ENCODE measurements at places on chromosomes 4 and X.

DNA sequence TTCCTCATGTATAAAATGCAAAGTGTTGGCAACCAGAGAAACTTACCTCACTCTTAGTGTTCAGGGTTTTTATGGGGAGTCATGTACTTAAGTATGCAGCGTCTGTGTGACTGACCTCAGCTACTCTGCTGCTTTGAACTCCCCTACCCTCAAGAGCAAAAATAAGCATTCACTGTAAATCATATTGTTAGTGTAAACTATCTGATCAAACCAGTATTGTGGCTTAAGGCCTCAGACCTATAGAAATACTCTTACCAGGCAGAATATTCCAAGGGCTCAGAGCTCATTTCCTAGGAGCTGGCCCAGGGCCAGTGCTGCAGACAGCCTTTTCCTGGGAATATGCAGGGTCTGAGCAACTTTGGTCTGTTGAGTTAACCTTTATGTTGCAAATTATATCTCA is 453.1 kb downstream of the CCSER1 start:
- DNase-seq = no peak

DNA sequence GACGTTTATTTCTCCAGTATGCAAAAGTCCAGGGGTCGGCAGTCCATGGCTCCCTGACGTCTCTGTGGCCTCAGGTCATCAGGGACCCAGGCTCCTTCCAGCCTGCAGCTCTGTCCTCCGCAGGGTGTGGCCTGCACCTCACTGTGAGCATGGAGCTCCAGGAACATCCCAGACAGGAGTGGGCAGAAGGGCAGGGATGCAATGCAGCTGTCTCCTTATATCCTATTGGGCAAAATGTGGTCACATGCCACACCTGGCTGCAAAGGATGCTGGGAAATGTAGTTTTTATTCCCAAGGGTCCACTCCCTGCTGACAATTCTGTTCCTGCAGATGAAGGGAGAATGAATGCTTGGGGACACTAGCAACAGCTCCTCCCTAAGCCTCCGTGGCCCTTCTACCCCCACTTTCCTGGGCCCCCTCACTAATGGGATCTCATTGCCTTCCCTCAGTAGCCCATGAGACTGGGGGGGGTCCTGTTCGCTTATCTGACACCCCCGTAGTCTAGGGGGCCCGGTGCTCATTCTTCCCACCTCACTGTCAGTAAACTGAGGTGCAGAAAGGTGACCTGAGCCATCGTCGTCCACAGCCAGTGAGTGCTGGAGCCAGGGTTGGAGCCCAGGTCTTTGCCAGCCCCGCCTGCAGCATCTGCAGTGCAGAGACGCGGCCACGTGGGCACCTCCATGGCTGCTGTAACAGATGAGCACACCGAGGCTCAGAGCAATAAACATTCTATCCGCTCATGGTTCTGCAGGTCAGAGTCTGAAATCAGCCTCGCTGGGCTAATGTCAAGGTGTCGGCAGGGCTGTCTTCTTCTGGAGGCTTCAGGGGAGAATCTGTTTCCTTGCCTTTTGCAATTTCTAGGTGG is 5.9 kb upstream of the GRPEL1 start:
- peak; percentile 66 for DNase-seq

GRCh38 chrX:38664285-38664684 is 102.9 kb downstream of the TSPAN7 start:
- DNase-seq = no peak

DNA sequence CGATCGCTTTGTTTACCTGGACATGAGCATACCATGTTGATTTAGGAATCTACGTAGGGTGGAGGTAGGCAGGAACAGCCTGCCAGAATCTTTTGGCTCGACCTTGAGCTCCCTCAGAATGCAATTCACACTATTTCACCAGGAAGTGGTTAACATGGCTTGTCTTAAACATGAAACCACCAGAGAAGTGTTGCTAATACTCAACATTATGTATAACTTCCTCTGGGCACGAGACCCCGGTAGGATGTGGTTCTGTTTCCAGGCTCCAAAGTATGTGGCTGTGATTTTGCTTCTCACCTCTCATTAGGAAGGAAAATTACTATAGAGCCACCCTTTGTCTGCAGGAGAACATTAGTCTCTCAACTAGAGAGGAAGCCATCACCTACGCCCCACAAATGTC is 59.0 kb upstream of the VCX3B start:
- no peak for DNase-seq

- DNase-seq = no peak
Measured at GRCh38 chr4:66972087-66972486, 573.2 kb downstream of the CENPC start.

- no peak for DNase-seq
Measured at GRCh38 chr4:74385386-74385785, 20.4 kb downstream of the EREG start.

DNA sequence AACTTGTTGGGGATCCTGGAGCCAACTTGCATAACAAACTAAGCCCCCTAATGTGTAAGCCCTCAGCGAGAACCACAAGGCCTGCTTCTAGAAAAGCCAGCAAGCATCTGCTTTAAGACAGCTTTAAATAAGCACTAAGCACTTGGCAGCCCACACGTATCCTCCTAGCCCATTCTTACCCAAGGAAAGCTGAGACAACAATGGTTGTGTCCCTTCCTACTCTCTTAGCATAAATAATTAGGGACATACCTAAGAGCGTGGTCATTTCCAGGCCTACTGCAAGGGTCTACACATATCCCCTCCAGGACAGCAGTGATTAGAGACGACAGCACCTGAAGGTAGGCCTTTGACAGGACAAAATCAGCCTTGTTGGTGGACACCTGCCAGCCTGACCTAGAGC is 322.8 kb upstream of the PPARGC1A start:
- no peak for DNase-seq

GRCh38 chr4:7402526-7402925 is 32.2 kb downstream of the PSAPL1 start:
- no peak for DNase-seq

DNA sequence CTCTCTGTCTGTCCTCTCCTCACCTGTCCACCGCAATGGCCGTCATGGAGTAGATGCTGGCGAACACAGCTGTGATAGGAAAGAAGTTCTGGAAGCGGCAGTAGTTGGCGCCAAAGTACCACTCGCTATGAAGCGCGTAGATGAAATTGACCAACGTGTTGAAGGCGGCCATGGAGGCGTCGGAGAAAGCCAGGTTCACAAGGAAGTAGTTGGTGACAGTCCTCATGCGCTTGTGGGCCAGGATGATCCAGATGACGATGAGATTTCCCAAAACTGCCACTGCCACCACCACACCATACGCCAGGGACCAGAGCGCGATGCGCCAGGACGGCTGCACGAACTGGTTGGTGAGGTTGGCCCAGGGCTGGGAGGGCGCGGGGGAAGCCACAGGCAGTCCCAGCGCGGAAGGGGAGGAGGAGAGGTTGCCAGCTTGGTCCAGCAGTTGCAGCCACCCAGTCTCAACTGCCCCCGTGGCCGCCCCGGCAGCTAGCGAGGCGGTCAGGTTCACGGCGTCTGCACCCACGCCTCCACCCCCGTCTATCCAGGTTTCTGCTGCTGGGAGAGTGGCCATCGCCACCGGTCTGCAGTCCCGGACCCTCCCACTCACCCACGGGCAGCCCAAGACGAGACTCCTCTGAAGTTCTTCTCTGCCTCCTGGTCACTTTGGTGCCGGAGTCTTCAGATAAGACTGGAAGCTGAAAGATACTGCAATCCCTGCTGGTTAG is 518 bp downstream of the TACR3 start:
- no peak for DNase-seq

DNA sequence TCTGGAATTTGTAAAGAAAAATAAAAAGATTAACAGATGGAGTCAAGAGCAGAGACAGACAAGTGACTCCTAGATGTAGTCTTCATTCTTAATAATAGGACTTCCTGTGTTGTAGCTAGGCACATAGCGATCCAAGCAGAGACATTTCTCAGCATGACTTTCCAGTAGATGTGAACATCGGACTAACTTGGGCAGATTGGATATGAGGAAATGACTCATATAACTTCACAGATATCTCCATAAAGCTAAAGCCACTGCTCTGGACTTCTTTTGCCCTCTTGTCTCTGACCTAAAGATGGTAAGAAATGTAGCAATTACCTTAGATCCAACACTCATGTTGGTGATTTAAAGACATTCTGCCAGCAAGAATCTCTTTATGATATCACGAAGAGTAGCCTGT is 131.7 kb downstream of the EPHA5 start:
- DNase-seq = no peak

DNA sequence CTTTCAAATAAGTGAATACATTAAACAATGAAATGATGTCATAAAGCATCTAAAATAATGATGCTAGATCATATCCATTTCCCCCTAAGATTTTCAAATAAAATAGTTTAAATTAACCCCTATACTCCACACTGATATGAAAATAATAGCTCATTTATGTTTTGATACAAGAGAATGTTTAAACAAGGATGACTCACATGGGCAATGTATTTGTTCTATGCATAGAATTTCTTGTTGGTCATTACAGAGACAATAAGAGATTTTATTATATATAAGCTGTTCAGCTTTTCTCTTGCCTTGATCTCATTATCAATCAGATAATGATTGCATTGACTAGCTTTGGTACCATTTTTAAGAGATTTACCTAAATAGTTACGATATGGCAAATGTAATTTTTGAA is 411.7 kb downstream of the ARHGAP24 start:
- no peak for DNase-seq

DNA sequence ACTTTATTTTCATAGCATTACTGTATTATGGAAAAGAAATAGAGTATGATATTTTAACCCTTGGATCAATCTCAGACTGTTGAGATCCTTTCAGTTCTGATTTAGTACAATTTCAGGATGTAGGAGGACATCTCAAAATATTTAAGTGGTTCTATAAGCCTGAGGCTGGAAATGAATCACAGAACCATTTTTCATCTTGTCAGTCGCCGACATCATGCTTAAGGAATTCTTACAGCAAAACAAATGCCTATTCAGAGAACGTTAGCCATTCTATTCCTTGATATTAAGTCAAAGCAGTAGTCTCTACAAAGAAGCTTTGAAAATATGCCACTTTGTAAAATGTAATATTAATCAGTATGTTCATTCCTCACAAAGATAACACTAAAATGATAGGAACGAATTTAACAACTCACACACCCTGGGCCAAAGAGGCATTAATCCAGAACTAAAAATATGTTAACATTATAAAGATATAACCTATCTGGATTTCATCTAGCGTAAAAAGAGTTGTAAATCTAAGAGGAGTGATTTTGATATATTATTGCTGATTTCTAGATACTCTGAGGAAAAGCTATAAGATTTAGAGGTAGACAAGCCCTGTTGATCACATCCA is 152.0 kb downstream of the GASK1B start:
- no peak for DNase-seq

DNA sequence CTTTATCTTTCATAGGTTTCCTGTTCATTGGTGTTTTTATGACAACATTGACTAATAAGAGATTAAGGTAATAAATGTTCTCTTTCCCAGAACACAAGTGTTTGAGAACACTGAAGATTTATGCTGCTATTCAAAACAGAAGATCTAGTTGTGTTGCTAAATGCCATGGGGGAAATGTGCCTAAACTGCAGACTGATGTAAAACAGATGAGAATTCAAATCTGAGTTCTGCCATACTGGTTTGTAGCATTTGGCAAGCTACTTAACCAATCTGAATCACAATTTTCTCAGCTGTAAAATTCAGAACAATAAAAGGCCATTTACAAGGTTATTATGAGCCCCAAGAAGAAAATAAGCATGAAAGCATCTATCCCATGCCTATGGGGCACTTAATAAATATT is 2.3 kb downstream of the SLC10A6 start:
- no peak for DNase-seq

GRCh38 chrX:20665481-20665880 is 398.8 kb upstream of the RPS6KA3 start:
- no peak for DNase-seq
